ENCODE measurements at places on chromosomes 7 and 10. TPM values are rescaled to one million over a fixed set of nuclear protein-coding genes. Genes with fewer than 3 reads are reported as not detected.

DNA sequence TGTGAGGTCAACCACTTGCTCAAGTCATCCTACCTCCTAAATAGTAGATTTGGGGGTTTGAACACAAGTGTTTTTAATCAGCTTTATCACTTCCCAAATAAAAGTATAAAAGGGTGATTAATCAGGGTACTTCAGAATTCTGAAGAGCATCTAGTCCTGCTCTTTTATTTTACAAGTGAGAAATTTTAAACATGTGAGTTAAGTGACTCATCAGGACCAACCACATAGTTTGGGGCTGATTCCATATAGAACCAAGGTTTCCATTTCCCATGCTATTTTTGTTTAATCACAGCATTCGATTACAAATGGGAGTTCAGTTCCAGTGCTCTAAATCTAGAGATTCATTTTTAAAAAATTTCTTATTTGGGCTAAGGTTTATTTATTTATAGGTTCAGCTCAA is 113.4 kb downstream of the GPR158 start:
- H3K4me3 ChIP-seq, result no peak overlapping the region
- H3K4me1 ChIP-seq, result no peaks in the 10 kb centered on the region
- H3K36me3 ChIP-seq, result no peaks in the 10 kb centered on the region
- no peaks in the 10 kb centered on the region for H3K27me3 ChIP-seq

DNA sequence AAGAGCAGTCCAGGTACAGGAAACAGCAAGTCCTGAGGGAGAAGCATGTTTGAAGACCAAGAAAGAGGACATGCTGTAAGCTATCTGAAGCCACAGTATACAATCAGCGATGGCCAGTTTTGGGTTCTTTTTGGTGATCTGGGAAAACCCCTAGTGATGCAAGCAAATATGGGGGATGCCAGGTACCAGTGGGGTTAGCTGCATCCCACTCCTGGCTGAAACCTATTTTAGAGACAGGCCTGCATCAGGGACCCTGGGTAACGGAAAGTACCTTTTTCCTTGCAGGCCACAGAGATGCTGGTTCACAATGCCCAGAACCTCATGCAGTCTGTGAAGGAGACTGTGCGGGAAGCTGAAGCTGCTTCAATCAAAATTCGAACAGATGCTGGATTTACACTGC is 32.9 kb downstream of the AP3M1 start:
- H3K4me1 ChIP-seq, result peaks cover 32% of the 10 kb centered on the region
- H3K27me3 ChIP-seq, result no peaks in the 10 kb centered on the region
- peaks cover 74% of the 10 kb centered on the region for H3K36me3 ChIP-seq
- H3K27ac ChIP-seq, result no peak overlapping the region
- no peak overlapping the region for H3K4me3 ChIP-seq
- DNase-seq, result peak; percentile 40

TMEM178B gene
- total RNA-seq, result 1.6 TPM

DGKI gene
- 6.2 TPM for total RNA-seq

GRCh38 chr10:44300666-44301649 is 83.9 kb downstream of the CXCL12 start:
- no peak overlapping the region for H3K27ac ChIP-seq
- no peak for DNase-seq
- no peaks in the 10 kb centered on the region for H3K36me3 ChIP-seq
- no peaks in the 10 kb centered on the region for H3K27me3 ChIP-seq
- H3K4me3 ChIP-seq, result no peak overlapping the region

CPVL gene
- total RNA-seq, result 17.1 TPM

GRCh38 chr10:370449-370825 is 235.2 kb downstream of the ZMYND11 start:
- peaks cover 41% of the 10 kb centered on the region for H3K36me3 ChIP-seq
- no peak overlapping the region for H3K4me3 ChIP-seq
- no peak for DNase-seq
- H3K4me1 ChIP-seq, result peaks cover 13% of the 10 kb centered on the region

DNA sequence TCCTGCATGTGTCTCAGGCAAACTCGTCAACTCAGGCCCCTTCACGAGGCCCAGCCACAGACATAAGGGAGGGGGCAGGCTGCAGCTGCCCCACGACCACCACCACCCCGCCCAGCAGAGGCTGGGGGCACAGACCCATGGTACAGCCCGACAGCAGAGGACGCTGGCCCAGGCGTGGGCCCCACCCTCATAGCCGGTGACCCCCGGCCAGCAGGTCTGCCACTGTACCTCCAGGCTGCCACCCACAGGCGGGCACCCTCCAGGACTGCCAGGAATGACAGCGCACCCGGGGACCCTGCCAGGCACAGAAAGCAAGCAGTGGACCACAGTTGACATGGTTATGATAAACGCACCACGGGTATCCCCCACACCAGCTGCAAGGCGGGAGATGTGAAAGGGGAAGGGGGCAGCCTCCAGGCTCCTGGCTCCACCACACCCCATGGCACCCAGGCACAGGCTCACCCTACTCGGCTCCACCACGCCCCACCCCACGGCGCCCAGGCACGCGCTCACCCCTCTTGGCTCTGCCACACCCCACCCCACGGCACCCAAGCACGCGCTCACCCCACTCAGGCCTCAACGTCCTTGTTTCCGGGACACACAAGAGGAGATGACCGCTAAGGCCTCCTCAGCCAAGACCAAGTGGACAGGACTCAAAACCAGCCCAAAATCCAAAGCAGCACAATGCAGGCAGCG is 135.9 kb downstream of the MAD1L1 start:
- DNase-seq, result no peak
- no peak overlapping the region for H3K27ac ChIP-seq
- no peak overlapping the region for H3K4me3 ChIP-seq
- H3K4me1 ChIP-seq, result no peaks in the 10 kb centered on the region

POM121L12 gene
- not detected for total RNA-seq

GRCh38 chr10:114715171-114715670 is 57.1 kb upstream of the ABLIM1 start:
- H3K27me3 ChIP-seq, result no peaks in the 10 kb centered on the region
- H3K4me3 ChIP-seq, result no peak overlapping the region
- H3K36me3 ChIP-seq, result no peaks in the 10 kb centered on the region
- no peak overlapping the region for H3K27ac ChIP-seq
- DNase-seq, result no peak
- peaks cover 19% of the 10 kb centered on the region for H3K4me1 ChIP-seq

- no peak overlapping the region for H3K4me3 ChIP-seq
- peaks cover 56% of the 10 kb centered on the region for H3K4me1 ChIP-seq
- DNase-seq, result no peak
- no peaks in the 10 kb centered on the region for H3K27me3 ChIP-seq
- no peak overlapping the region for H3K27ac ChIP-seq
These were observed 1.8 kb upstream of the CAMK2G start for GRCh38 chr10:73876157-73876556.

OAT gene
- total RNA-seq, result 89.8 TPM

DNA sequence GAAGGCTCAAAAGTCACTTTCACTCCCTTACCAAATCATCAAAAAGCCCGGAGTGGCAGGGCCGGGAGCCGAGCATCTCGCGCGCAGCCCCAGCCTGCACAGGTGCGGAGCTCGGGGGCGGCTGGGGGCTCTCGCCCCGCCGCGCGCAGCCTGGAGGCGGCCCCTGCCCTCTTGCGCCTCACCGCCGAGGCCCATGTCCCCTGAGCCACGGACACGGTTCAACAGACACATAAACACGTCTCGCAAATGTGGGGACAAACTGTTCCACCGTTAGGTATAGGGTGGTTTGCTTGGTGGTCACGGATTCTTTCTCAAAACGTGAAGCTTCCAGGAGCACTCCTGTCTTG is 700 bp downstream of the GSAP start:
- peaks cover 11% of the 10 kb centered on the region for H3K4me1 ChIP-seq
- H3K4me3 ChIP-seq, result peak overlapping the region; percentile 71
- H3K27ac ChIP-seq, result peak overlapping the region; percentile 81
- no peaks in the 10 kb centered on the region for H3K27me3 ChIP-seq
- no peak for DNase-seq

DNA sequence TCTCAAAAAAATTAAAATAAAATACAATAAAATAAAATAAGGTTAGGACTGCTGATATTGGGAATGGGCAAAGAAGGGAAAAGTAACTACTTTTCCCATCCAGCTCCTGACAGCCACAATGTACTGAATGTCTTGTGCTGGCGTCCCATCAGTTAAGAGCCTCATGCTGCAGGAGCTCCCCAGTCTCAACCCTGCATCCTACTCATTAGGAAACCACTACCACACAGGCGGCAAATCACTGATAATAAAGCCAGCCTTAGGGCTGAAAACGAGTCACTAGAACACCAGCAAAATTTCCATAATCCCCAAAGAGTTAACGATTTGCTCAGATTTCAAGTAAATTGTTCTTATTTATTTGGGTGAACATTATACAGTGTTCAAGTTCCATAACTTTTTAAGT is 4.3 kb downstream of the YWHAG start:
- H3K4me1 ChIP-seq, result peaks cover 48% of the 10 kb centered on the region
- H3K36me3 ChIP-seq, result peaks cover 11% of the 10 kb centered on the region
- no peak overlapping the region for H3K4me3 ChIP-seq

COL17A1 gene
- 1,207 TPM for total RNA-seq

DNA sequence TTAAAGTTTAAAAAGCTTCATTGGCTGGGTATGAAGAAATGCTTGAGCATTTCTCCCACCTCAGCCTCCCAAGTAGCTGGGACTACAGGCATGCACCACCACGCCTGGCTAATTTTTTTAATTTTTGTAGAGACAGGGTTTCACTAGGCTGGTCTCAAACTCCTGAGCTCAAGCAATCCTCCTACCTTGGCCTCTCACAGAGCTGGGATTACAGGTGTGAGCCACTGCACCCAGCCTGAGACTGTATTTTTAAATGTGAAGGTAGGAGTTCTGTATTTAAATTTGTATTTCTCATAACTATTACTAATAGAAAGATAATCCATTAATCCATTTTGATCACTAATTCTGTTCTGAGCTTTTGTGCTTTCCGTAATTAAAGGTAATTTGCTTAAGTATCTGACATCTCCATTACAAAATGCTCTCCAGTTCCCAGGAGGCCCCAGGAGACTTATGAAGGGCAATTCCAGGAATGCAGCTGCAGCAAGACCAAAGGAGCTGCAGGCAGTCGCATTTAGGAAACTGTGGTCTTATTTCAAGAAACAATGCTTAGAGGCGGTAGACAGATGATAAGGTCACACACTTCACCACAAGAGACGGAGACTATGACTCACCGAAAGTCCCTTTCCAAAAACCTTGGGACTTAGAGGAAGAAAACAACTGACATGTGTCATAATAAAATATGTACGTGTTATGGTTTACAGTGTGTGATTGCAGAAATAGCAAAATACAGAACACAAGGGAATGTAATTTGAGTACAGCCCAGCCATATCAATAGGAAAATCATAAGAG is 23.3 kb downstream of the YAE1 start:
- peaks cover 5% of the 10 kb centered on the region for H3K4me1 ChIP-seq
- H3K27ac ChIP-seq, result peak overlapping the region; percentile 14
- H3K36me3 ChIP-seq, result no peaks in the 10 kb centered on the region
- H3K27me3 ChIP-seq, result no peaks in the 10 kb centered on the region

SEMA3E gene
- 2.0 TPM for total RNA-seq

- no peaks in the 10 kb centered on the region for H3K36me3 ChIP-seq
- no peak for DNase-seq
- H3K27me3 ChIP-seq, result no peaks in the 10 kb centered on the region
- H3K27ac ChIP-seq, result no peak overlapping the region
These were observed 69.8 kb downstream of the PRKAG2 start for GRCh38 chr7:151806952-151807775.

- no peak overlapping the region for H3K27ac ChIP-seq
- DNase-seq, result peak; percentile 85
- peaks cover 16% of the 10 kb centered on the region for H3K4me1 ChIP-seq
These were observed 3.4 kb upstream of the MUC12 start for GRCh38 chr7:100965723-100966541.
